ENCODE measurements at places on chromosomes 11 and 22.

- DNase-seq: no peak
Observed at GRCh38 chr11:67349036-67349435, 4.3 kb downstream of the POLD4 start.

- peak; percentile 84 for DNase-seq
Observed at GRCh38 chr22:39388261-39389011, 11.1 kb upstream of the TAB1 start.

DNA sequence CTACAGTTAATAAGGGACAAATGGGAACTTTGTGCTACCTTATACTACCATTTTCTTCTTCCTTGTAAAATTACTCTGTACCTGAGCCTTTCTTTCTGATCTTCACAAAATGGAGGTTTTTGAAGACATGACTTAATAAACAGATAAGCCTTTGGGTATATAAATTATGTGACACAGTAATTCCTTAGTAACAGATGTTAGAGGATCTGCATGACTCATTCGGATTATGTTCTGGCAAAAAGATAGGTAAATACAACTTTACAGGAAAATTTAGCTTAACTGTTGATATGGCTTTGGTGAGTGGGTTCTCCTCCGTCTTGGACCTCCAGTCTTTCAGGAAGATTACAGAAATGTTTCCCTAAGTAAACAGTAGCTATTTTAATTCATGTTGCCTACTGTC is 61.8 kb downstream of the BID start:
- DNase-seq: no peak

GRCh38 chr22:29693161-29693560 is 26.6 kb upstream of the CABP7 start:
- no peak for DNase-seq

- no peak for DNase-seq
Observed at GRCh38 chr22:38025514-38025913, 31.7 kb upstream of the PICK1 start.

DNA sequence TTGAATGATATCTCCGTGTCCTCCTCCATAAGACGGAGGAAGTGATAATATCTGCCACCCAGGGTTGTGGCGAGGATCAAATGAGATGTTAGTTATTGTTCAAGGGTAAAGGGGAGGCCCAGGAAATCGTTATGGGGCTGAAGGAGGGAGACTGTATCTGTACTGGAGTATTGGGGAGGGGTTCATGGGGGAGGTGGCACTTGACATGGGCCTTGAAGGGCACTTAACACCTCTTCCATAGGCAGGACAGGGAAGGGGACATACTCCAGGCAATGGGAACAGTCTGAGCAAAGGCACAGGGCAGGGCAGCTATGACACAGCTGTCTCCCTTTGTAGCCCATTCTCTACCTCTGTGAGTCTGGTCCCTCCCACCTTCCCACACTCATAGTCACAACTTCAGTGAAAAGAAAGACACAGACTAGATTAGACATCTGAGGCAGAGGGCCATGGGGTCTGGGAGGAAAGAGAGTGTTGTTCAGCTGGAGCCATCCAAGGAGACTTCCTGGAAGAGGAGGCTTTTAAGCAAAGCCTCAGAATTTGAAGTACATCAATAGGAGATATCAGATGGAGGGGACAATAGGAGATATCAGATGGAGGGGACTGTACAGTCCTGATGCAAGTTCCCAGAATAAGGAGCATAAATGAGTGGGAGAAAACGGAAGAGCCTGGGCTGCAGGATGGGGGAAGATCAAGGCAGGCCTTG is 15.8 kb upstream of the DGKZ start:
- no peak for DNase-seq

Measured in CD4-positive, CD25-positive, alpha-beta regulatory T cell (primary cell).